ENCODE measurements at places on chromosomes 5 and 9.

DNA sequence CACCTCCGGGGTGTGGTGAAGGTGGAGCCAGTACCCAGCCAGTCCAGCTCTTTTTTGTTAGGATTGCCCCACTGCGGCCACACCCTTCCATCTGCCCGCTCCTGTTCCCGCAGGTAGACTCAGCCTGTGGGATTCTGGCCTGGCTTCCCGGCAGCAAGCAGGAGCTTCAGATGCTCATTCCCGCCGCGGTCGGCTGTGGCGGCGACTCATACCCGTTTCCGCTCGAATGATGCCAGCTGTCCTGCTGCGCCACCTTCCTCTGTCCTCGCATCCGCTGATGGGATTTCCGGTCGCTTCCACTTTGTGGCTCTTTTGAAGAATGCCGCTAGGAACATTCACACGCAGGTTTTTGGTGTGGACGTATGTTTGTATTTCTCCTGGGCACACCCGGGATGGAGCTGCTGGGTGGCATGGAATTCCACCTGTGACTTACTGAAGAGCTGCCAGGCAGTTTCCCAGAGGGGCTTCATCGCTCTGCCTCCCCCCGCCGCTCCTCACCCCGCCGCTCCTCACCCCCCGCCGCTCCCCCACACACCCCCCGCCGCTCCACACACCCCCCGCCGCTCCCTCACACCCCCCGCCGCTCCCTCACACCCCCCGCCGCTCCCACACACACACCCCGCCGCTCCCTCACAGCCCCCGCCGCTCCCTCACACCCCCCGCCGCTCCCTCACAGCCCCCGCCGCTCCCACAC is 60.3 kb downstream of the TENT4A start:
- DNase-seq, result no peak

DNA sequence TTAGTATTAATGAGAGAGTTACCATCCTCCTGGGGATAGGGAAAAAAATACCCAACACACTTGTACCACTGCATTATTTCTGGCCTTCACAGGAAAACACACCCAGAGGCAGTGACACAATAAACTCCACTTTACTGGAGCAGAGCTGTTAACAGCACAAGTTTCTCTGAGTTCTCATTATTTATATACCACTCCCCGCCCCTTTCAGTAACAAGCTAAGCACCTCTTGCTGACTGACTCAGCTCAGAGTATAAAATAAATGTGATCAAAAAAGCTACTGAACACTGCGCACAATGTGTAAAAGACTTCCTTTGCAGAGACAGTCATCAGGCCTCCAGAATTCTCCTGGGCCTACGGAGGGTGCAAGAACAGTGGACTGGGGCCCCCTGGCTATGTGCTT is 21.6 kb downstream of the KLF9 start:
- no peak for DNase-seq

DNA sequence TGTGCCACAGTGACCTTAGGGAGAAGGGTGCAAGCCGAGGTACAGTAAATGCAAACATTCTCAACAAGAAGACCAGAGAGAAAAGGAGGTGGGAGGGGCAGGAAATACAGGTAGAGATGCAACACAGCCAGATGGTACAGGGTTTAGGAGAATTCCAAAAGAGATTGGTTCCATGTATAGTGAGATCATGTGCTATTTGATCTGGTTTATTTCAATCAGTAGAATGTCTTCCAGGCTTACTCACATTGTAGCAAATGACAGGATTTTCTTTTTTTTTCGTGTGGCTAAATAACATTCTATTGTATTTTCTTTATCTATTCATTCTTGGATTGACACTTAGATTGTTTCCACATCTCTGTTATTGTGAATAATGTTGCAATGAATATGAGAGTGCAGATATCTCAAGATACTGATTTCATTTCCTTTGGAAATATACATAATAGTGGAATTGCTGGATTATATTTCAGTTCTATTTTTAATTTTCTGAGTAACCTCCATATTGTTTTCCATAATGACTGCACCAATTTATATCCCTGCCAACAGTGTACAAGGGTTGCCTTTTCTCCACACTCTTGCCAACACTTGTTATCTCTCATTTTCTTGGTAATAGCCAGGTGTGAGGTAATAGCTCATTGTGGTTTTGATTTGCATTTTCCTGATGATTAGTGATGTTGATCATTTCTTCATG is 107.8 kb upstream of the GAS1 start:
- no peak for DNase-seq

DNA sequence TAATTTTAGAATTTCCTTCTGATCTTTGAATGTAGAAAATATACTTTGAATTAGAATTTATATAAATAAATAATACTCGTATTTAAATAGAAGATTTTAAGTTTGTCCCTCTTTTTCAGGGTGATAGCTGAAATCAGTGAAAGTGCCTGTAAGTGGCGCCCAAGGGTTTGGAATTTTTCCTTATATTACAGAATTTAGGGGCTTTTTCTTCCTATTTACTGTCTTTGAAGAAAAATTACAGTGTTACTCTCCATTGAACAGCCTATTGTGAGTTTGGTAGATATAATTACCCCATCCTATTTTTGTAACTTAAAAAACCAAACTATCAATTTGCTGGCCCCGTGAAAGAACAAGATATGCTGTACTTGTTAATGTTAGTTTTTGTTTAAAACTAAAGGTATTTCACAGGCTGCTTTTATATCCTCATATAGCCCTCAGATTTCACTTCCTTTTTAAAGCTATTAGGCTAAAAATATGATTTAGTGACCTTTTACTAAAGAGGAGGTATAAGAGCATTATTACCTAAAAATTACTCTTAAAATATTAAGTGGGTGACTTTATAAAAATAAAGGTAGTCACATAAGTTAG is 3.2 kb downstream of the MAP3K1 start:
- no peak for DNase-seq

DNA sequence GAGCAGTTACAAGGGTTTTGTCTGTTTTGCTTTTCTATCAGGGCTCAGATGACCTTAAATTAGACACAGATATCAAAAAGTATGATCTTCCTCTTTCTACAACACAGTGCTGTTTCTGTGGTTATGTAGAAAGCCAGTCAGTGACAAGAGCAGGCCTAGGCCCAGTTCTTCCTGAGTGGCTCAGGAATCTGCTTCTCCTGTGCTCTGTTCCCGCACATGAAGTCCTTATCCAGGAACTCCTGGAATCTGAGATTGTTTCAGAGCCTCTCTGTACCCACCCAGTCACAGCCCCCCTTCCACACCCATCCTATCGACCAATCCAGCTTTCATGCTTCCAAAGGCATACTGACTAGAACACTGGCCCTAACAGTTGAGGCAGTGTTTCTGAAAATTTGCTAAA is 40.4 kb upstream of the SMU1 start:
- DNase-seq, result no peak

GRCh38 chr5:67299231-67299735 is 102.7 kb upstream of the CD180 start:
- no peak for DNase-seq

DNA sequence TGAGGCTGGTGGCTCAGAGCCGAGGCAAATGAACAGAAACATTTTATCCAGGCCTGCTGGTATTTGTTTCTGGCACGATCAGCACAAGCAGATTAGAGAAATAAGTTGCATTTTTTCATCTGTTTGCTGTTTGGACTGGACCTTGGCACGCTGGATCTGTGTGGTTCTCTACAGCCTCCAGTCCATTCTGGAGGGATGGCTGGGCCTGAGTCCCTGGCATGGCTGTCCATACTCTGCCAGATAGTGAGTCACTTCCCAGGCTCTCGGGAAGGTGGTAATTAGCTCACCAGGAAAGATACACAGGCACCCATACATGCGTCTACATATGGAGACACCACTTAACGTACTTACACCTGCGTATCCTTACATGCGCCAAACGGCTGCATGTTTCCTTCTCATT is 78.6 kb downstream of the SPRY4 start:
- DNase-seq, result no peak

DNA sequence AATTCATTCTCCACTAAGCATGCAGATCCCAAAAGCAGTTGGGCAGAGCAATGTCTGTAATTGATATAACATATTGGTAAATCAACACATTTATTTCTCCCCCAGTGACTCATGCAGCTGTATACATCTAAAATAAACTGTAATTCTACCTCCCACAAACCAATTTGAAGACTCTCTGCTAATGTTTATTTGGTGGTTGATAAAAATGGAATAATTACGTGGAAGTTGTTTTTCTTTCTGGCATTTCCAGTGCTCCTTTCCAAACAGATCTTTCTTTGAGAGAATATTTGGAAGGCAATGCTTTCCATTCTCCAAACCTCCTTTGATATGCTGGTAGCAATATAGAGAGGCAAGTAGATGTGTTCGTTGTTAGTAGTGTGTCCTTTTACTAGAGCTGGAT is 194.7 kb downstream of the CHSY3 start:
- DNase-seq, result no peak

DNA sequence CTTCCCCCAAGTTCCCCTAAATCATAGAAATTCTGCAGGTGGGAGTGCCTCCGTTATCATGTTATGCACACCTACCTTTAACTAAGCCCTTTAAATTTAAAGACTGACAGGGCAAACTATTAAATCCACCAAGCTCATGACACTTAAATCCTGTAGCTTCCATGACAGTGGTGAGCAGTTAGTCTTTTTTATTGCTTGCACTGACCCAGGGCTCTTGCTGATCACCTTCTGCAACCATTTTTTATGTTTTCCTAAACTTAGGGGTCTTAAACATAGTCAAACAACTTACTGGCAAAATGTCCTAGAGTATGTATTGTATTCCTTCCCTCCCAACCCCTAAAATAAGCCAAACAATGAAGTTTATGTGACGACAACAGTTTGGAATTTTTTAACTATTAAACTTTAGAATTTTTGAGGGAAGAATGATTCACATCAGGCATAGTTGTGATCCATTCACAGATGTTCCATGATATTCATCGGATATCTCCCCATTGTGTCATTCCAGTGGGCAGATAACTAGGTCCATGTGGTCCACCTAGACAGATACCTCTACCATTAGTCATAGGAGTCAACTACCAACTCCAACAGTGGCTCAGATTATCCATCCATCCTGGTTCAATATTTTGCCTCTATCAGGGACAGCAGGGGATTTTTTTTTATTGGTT is 283.1 kb downstream of the ADAMTS6 start:
- no peak for DNase-seq

DNA sequence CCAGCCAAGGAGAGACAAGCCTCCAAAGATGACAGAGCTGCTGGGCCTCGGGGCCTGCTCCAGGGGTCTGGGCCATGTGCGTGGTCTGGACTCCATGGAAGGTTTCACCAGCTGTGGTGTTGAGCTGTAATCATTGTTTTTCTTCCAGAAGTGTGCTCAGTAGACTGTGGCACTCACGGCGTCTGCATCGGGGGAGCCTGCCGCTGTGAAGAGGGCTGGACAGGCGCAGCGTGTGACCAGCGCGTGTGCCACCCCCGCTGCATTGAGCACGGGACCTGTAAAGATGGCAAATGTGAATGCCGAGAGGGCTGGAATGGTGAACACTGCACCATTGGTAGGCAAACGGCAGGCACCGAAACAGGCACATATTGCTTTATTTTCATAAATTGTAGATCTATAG is 164.8 kb upstream of the WWC1 start:
- DNase-seq, result no peak

DNA sequence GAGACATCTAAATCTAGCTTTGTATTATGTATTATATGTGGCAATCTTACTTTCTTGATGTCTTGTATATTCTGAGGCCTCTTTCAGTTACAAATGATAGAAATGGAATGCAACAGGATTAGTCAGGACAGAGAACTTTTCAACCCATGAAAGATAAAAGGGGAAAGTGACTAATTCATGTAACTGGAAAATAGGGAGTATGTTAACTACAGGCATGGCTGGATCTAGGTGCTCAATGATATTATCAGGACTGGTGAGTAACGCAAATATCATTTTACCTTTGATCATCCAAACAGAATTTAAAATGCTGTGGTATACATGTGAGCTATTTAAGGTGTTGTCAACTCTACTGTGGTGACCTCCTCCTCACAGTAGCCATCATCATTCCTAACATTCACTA is 215.7 kb upstream of the GLRA1 start:
- no peak for DNase-seq

GRCh38 chr5:179418972-179419371 is 73.7 kb upstream of the ADAMTS2 start:
- DNase-seq, result no peak

Measured in nucleus accumbens (tissue), 56 donors.